ENCODE measurements at places on chromosomes 6 and 20. TPM values are rescaled to one million over a fixed set of nuclear protein-coding genes. Genes with fewer than 3 reads are reported as not detected.

Gene SLC22A23
- 4.1 TPM for polyA plus RNA-seq

DNA sequence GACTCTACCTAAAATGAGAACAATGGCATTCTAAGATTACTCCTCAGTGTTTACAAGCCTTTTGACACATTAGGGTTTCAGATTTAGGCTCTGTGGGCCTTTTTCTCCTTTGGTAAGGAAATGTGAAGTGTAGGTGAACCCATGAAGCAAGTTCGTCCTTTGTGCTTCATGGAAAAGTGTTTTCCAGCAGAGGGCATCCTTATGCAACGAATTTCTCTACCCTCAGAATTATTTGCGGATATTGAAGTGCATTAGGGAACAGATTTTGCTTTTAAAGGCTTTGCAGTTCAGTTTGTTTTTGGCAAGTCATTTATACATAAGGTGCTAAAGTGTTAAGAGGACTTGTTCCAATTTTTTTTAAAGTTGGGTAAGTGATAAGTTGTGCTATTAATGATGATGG lies 55.7 kb upstream of the FERMT1 start:
- DNase-seq: peak; percentile 48

GRCh38 chr20:40286975-40287531 lies 402.0 kb downstream of the MAFB start:
- no peak for DNase-seq

Gene COL10A1
- 0.90 TPM for polyA plus RNA-seq

Measured in muscle of arm (tissue), 14 donors.